ENCODE measurements at places on chromosomes 2 and 18.
A peak's percentile ranks its signal among the peaks of the same experiment; 100 is the strongest.

DNA sequence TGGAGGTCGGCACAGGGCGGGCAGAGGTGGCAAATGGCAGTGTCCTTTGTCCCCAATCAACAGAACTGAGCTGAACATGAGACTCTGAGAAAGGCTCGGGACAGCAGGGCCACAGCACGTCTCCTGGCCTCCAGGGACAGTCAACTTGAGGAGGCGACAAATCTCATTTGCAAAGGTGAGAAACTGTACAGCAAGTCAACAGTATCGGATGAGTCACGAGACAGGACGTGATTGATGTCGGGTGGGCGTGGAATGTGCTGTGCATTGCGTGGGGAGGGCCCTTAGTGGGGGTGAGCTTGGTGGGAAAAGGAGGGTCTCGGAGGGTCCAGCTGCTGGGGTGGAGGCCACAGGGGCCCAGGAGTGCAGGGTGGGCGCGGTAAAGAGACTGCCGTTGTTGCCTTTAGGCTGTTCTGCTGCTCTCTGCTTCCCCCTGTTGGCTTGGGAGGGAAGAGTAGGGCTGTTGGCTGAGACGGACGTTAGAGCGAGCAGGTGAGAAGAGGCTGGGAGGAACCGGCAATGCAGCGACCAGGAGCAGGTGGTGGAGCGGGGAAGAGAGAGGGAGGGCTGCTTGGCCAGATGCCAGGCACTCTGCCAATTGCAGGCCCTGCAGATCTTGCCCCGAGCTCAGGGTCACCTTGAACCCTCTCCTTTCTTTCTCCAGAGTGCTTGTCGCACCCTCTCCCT, 164.3 kb downstream of the BCL2 start:
- peak; percentile 83 for DNase-seq

DNA sequence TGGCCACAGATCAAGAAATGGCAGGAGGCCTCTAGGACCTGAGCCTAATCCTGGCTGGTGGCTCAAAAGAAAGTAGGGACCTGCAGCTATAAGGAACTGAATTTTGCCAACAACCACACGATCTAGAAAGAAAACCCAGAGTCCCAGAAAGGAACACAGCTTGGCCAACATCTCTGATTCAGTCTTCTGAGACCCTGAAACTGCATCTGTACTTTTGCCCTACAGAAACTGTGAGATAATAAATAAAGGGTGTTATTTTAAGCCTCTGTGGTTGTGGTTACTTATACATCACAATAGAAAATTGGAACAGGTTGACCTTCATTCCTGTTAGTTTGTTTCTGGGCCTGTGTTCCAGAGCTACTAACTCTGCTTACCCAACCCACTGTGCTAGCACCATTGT, 356.8 kb upstream of the ST6GAL2 start:
- no peak for DNase-seq

- no peak for DNase-seq
These were observed 19.0 kb downstream of the CROCC2 start for GRCh38 chr2:240925191-240925567.

DNA sequence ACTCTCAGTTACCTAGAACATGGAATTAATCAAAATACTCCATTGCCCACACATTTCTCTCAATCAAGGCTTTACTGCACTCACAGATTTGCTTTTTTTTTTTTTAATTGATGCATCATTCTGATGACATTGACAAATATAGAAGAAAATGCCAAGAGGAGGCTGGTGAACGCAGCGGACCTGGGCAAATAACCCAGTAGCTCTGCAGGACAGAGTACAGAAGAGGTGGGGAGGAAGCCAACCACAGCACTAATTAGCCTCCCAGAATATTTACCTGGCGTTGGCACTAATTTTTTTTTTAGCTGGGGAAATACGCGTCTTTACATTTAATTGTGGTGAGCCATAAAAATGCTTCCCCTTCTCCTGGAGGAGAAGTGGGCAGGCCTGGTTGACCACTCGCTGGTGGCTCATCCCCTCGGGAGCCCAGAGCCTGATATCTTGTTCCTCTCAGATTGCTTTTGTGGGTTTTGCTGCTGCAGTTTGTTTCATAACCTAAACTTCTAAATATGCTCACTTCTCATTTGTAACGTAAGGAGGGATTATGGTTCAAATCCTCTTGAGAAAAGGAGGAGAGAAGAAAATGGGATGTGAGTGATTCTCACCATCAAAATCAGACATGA, 165.8 kb upstream of the EPB41L3 start:
- no peak for DNase-seq

GRCh38 chr2:160331258-160332025, 131.4 kb upstream of the ITGB6 start:
- no peak for DNase-seq
